ENCODE measurements at places on chromosomes 3 and 15. TPM values are rescaled to one million over a fixed set of nuclear protein-coding genes. Genes with fewer than 3 reads are reported as not detected.

The CLSTN2 gene
- total RNA-seq = 5.0 TPM

The BNC1 gene
- total RNA-seq = 4.7 TPM

The SUCNR1 gene
- 0.11 TPM for total RNA-seq

The ALS2CL gene
- total RNA-seq = 11.4 TPM

The CLDN11 gene
- total RNA-seq = 0.35 TPM

The CPNE9 gene
- total RNA-seq = not detected

The CLDN18 gene
- not detected for total RNA-seq

The ADAMTS9 gene
- 168 TPM for total RNA-seq

The LIPH gene
- total RNA-seq = 2.3 TPM

GRCh38 chr3:140238646-140239314 is 303.8 kb downstream of the CLSTN2 start:
- DNase-seq = no peak

- DNase-seq = no peak
Measured at GRCh38 chr3:190166948-190167347, 46.3 kb upstream of the P3H2 start.

DNA sequence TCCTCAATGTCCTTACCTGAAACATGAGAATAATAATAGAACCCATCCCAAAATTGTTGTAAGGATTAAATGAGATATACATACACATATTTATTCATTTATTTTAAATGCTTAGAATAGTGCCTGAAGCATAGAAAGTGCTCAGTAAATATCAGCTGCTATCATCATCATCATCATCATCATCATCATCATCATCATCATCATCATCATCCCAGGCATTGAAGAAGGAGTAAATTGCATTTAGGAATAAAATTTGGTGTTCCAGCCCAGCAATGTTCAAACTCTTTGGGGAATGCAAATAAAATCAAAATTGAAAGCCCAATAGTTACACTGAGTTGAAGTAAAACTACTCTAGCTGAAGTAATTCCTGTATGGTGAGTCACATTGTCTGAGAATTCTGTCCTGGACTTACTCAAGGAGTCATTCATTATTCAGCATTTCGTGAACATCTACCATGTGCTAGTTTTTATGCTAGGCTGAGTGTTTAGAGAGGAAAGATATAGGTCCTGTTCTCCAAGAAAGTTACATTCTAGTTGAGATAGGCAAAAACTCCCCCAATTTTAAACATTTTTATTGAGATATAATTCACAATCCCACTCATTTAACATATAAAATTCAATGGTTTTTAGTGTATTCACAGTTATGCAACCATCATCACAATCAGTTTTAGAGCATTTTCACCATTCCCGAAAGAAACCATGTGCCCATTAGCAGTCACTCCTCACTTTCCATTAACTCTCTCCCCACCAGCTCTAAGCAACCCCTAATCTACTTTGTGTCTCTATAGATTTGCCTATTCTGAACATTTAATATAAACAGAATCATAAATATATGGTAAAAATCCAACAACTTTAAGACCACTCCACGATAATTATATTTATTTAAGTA is 107.2 kb downstream of the FRMD5 start:
- peak; percentile 88 for DNase-seq

DNA sequence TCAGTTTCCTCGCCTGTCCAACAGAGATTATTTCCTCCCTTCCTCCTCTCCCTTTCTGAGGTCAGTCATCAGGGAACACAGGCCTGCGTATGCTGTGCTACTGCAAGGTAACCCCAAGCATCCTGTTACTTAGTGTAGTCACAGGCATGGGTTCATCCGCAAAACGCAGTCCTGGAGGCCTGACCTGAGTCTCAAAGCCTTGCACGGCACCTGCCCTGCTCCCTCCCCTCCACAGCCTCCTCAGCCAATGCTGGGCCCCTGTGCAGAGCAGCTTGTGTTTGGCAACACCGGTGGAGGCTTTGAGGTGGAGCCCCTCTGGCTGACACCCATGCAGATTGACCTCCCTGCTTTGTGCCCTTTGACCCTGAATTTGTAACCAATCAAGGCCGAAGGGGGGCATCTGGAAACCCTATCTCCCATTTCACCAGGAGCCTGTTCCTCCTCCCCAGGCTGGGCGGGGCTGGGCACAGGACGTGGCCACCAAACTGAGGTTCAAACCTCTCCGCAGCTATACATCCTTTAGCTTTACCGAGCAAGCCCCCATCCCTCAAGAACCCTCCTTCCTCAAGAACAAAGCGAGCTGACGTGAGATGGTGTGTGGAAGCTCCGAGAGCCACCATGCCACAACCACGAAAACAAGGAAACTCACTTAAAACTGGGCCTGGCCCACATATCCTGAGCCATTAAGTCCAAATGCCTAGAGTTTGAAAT is 21.5 kb downstream of the TKT start:
- no peak for DNase-seq

DNA sequence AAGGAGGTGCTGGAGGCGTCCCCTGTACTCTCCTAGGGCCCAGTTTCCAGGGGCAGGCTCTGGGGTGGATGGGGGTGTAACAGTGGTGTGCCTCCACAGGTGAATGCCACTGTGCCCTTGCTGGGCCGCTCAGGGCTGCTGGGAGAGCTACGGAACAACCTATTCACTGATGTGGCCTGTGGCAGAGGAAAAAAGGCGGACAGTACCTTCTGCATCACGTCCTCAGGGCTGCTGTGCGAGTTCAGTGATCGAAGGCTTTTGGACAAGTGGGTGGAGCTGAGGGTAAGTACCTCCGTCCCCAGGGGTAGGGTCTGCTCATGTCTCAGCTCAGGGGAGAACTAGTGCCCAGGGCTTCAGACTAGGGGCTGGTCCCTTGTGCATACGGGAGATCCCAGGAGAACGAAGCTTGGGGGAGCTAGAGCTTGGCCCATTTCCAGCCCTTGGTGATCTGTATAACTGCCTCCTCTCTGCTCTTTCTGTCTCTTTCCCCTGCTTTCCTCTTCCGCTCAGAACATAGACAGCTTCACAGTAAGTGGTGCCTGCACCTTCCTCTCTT is 15.0 kb upstream of the JMJD7 start:
- DNase-seq = no peak

DNA sequence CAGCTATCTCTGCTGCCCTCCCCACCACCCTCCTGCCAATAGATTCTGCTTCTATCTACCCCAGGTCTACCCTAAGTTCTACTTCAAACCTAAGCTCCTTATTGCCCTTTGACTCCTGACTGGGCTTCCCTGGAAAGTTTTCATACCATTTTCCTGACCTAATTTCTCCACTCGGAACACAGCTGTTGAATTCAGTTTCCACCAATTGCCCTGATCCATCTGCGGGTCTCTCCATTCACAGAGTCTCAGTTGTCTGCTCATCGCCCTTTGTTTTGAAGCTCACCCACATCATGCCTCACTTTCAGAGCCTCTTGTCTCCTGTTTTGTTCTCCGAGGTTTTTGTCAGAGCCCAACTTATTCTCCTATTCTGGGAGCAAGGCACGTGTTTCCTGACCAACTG is 56.8 kb upstream of the ABI3BP start:
- DNase-seq = no peak

DNA sequence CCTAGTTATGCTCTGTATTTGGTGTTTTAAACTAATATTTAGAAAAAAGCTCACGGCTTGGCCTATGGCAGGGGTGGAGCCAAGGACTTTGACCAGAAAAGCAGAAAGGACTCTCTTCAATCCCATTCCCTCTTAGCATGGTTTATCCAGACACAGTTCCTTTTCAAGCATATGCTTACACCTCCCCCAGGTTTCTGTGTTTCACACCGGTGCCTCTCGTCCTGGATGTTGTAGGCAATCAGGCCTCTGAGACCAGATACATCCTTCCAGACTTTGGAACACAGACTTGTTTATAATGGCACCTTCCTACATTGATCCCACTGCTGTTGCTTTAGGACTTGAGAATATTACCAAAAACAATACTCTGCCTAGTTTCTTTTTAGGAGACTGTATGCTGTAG is 440.5 kb upstream of the ARPP21 start:
- no peak for DNase-seq

DNA sequence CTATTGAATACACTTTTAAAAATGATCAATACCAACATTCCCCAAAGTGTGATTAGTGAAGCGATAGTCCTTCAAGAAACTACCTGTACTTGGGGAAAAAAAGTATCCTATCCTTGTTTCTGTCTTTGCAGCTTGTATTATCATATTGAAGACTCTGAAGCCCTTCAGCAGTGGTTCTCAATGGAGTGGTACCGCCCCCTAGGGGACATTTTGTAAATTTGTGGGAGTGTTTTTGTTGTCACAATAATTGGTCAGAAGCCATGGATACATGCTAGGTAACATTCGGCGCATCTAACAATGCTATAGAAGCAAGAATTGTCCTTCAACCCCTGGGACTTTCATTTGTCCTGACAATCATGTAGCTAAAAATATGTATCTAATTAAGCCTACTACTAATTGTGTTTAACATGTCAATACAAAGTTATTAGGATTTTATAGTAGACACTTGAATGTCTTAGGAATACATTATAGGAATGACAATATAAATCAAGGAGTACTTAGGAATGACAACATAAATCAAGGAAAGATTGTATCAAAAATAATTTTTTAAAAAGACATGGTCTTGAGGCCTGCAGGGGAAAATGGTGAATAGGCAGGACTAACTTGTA is 53.7 kb downstream of the NMD3 start:
- peak; percentile 71 for DNase-seq

- DNase-seq = no peak
Measured at GRCh38 chr15:80411788-80412288, 7.7 kb downstream of the ARNT2 start.

DNA sequence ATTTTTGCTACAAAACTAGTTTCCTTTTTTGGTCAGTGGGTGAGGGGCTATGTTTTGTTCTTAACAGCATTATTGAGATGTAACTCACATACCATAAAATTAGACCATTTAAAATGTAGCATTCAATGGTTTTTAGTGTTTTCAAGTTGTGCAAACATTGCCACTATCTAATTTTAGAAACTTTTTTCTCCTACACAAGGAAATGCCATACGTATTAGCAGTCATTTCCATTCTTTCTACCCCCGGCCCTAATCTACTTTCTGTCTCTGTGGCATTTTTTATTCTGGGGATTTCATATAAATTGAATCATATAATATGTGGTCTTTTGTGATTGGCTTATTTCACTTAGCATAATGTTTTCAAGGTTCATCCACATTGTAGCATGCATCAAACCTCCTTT is 55.0 kb upstream of the TIPARP start:
- no peak for DNase-seq

GRCh38 chr15:77557144-77557543 is 75.6 kb downstream of the LINGO1 start:
- DNase-seq = no peak

DNA sequence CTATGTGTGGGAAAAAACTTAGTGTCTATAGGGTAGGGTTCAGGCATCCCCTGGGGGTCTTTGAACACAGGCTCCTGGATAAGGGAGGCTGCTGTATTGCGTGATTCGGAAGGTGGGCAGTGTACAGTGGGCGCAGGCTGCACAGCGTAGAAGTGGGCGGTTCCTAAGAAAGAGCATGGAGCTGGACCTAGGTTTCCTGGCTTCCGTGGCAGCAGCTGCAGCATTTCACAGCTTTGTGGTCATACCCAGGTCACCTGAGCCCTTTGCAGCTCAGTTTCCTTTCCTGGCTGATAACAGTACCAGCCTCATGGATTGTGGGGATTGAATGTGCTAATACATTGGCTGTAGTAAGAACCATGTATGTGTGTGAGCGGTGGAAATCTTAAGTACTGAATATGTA is 22.2 kb downstream of the CFAP100 start:
- DNase-seq = no peak

DNA sequence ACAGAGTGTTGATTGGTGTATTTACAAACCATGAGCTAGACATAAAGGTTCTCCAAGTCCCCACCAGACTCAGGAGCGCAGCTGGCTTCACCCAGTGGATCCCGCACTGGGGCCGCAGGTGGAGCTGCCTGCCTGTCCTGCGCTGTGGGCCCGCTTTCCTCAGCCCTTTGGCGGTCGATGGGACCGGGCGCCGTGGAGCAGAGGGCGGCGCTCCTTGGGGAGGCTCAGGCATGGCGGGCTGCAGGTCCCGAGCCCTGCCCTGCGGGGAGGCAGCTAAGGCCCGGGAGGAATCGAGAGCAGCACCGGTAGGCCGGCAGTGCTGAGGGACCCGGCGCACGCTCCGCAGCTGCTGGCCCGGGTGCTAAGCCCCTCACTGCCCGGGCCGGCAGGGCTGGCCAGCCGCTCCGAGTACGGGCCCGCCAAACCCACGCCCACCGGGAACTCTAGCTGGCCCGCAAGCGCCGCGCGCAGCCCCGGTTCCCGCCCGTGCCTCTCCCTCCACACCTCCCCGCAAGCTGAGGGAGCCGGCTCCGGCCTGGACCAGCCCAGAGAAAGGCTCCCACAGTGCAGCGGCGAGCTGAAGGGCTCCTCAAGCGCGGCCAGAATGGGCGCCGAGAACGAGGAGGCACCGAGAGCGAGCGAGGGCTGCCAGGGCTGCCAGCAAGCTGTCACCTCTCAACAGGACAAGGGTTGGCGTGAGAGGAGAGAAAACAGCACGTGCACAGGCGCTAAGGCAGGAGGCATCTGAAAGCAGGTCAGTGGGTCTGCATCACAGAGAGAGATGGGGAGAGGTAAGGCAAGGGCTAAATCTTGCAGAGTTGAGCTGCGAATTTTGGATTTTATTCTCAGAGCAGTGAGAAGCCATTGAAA is 5.9 kb upstream of the EPB42 start:
- DNase-seq = no peak

- DNase-seq = no peak
Measured at GRCh38 chr15:91752081-91752785, 101.3 kb upstream of the SLCO3A1 start.

DNA sequence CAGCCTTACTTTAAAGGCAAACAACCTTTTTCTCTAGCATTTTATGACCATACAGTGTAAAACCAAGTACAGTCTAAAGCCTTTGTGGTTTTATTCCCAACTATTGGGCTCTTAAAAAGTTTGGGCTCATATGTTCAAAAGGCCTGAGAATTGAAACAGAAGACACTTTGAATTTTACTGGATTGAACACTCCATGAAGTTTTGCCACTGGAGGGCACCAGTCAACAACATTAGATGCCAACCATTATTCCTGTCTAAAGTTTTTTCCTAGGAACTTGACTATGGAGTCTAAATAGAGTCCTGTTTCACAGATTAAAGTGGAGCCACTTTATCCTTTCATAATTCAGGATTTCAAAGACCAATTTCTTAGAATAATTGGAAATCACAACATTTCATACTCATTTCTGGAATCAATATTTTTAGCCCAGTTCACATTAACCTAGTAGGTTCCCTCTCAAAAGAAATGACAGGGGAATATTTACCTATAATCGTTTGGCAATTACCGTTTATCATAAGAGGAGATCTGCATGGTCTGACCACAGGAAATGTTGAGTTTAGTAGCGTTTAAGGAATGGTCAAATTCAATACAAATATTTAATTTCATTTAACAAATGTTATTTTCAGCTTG is 244.1 kb upstream of the PDZRN3 start:
- peak; percentile 57 for DNase-seq

- peak; percentile 27 for DNase-seq
Measured at GRCh38 chr15:98755138-98755537, 106.8 kb downstream of the IGF1R start.

GRCh38 chr15:65094294-65094995 is 17.9 kb downstream of the KBTBD13 start:
- DNase-seq = no peak

- peak; percentile 71 for DNase-seq
Measured at GRCh38 chr3:51434746-51435327, 43.8 kb downstream of the RBM15B start.

- peak; percentile 56 for DNase-seq
Measured at GRCh38 chr3:81352867-81353266, 408.6 kb downstream of the GBE1 start.

GRCh38 chr3:14773691-14774128 is 45.1 kb upstream of the FGD5 start:
- no peak for DNase-seq

All from cardiac muscle cell (in vitro differentiated cells and primary cell).